MCF 10A (cell line): ENCODE measurements at places on chromosomes 2 and 18. TPM values are rescaled to one million over a fixed set of nuclear protein-coding genes. Genes with fewer than 3 reads are reported as not detected.

DNA sequence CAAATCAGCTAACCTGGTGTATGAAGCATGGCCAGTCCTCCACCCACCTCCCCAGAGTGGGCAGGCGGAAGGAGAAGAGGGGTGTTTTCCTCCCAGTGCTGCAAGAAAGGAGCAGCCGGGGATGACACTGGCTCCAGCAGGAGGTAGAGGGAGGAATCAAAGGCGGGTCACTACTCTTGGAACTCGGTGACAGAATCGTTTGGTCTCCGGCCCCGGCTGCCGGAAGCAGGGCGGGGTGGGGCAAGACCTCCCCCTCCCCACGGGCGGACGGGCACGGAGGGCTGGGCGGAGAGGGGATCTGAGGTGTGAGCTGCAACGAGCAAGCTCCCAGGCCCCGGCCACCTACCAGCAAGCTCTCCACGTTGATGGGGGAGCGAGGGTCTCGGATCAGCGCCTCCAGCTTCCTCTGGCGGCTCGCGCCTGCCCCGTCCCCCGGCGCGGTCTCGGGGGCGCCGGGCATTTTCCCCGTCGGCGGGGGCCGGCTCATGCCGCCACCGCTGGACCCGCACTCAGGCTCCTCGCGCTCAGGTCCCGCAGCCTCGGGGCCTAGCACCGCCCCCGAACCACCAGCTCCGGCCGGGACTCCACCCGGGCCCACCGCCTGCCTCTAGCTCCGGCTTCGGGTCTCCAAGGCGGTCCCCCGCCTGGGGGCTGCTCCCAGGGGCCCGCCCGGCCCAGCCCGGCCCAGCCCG, 640 bp downstream of the ROCK2 start:
- H3K36me3 ChIP-seq, result peaks cover 5% of the 10 kb centered on the region
- H3K27me3 ChIP-seq, result no peaks in the 10 kb centered on the region
- DNase-seq, result peak; percentile 44
- peak overlapping the region; percentile 88 for H3K27ac ChIP-seq
- peaks cover 8% of the 10 kb centered on the region for H3K4me1 ChIP-seq
- peak overlapping the region; percentile 91 for H3K4me3 ChIP-seq

DNA sequence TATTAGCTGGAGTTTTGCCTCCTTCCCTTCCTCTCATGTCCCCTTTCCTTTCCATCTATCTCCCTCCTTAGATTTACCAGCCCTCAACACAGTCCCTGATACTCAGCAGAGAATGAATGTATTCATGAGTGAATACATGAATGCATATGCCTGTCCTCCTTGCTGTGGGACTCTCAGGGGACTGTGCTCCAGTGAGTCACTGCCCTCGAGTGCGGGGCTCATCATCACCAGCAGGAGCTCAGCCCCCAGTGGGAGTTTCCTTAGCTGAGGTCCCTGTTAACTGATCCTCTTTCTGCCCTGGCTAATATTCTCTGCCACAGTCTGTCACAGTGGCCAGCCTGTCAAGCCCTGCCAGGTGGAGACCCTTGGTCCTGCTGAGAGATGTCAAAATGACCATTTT, 104.9 kb upstream of the LHCGR start:
- no peak overlapping the region for H3K27ac ChIP-seq
- DNase-seq, result no peak
- H3K4me1 ChIP-seq, result no peaks in the 10 kb centered on the region
- no peaks in the 10 kb centered on the region for H3K27me3 ChIP-seq

Gene DSG1
- not detected in 2 replicates for total RNA-seq

GRCh38 chr18:21064347-21064746, 47.3 kb downstream of the ROCK1 start:
- H3K4me3 ChIP-seq, result no peak overlapping the region
- no peaks in the 10 kb centered on the region for H3K27me3 ChIP-seq

Gene PPP1R1C
- not detected in 2 replicates for total RNA-seq

GRCh38 chr2:79855264-79856006, 342.6 kb downstream of the CTNNA2 start:
- H3K27me3 ChIP-seq, result peaks cover 20% of the 10 kb centered on the region
- no peak overlapping the region for H3K4me3 ChIP-seq
- H3K4me1 ChIP-seq, result no peaks in the 10 kb centered on the region
- no peak overlapping the region for H3K27ac ChIP-seq

Gene SCTR
- not detected in 2 replicates for total RNA-seq

DNA sequence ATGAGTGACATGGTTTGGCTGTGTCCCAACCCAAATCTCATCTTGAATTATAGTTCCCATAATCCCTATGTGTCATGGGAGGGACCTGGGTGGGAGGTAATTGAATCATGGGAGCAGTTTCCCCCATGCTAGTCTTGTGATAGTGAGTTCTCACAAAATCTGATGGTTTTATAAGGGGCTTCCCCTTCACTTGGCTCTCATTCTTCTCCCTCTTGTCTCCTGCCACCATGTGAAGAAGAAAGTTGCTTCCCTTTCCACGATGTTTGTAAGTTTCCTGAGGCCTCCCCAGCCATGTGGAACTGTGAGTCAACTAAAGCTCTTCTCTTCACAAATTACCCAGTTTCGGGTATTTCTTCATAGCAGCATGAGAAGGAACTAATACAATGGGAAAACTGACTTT, 14.0 kb downstream of the DNAH7 start:
- no peaks in the 10 kb centered on the region for H3K36me3 ChIP-seq
- DNase-seq, result no peak

DNA sequence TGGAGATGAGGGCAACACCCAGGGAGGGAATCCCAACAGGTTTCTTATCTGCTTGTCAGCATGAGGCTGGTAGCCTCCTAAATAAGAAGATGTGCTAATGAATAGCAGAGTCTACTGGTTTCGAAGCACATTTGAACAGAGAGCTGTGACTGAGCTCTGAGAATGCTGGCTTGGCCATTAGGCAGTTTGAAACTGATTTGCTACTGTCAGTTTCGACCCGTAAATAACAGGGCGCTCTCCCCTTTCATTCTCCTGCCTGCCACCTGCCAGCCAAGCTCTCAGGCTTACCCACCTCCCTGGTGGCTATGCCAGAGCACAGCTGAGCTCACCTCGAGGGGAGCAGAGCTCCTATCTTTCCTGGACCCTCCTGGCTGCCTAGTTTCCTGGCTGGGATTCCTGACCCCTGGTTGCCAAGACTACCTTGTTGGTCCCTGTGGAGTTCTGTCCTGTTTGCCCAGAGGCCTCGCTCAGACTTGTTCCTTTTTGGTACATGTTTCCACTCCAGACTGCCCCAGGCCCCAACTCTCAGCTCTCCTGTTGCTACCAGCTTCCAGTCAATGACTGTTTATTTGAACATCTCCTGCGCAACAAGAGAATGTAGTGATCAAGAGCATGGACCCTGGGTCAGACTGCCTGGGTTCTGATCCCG, 102.3 kb upstream of the ALPP start:
- DNase-seq, result no peak
- H3K27ac ChIP-seq, result no peak overlapping the region
- H3K4me1 ChIP-seq, result no peaks in the 10 kb centered on the region
- H3K36me3 ChIP-seq, result peaks cover 14% of the 10 kb centered on the region

- no peak overlapping the region for H3K27ac ChIP-seq
- no peak overlapping the region for H3K4me3 ChIP-seq
- DNase-seq, result no peak
- H3K36me3 ChIP-seq, result no peaks in the 10 kb centered on the region
- H3K4me1 ChIP-seq, result no peaks in the 10 kb centered on the region
These were observed 298.4 kb upstream of the ZNF521 start for GRCh38 chr18:25650201-25650941.

Gene OR6B2
- total RNA-seq, result not detected in 2 replicates

- peak overlapping the region; percentile 68 for H3K27ac ChIP-seq
- H3K27me3 ChIP-seq, result no peaks in the 10 kb centered on the region
- no peak overlapping the region for H3K4me3 ChIP-seq
- no peak for DNase-seq
These were observed 37.3 kb downstream of the RHOB start for GRCh38 chr2:20484034-20484617.

- H3K36me3 ChIP-seq, result peaks cover 6% of the 10 kb centered on the region
- H3K27me3 ChIP-seq, result no peaks in the 10 kb centered on the region
- H3K27ac ChIP-seq, result no peak overlapping the region
- no peak for DNase-seq
These were observed 3.6 kb upstream of the PROM2 start for GRCh38 chr2:95270541-95271081.
